Mucosa of gallbladder (tissue), 1 donor: ENCODE measurements at places on chromosomes 12 and 14. TPM values are rescaled to one million over a fixed set of nuclear protein-coding genes. Genes with fewer than 3 reads are reported as not detected.
A peak's percentile ranks its signal among the peaks of the same experiment; 100 is the strongest.

DNA sequence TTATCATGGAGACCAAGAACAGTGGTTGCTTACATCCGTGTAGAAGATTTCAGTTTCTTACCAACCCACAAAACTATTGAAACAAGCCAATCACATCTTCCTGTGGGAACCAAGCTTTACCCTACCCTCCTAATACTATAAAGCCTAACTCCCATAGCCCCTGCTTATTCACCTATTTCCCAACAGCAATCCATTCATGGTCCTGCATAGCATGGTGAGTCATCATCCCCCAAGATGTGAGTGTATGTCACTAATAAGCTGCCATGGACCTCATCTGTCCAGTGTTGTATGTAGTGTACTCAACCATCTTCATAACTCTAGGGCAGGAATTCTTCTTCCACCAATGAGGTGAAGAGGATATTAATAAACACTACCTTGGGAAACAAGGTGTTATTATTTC lies 1620.4 kb upstream of the FLRT2 start:
- DNase-seq, result no peak

- DNase-seq, result peak; percentile 26
Measured at GRCh38 chr14:39005044-39005880, 97.8 kb downstream of the SEC23A start.

DNA sequence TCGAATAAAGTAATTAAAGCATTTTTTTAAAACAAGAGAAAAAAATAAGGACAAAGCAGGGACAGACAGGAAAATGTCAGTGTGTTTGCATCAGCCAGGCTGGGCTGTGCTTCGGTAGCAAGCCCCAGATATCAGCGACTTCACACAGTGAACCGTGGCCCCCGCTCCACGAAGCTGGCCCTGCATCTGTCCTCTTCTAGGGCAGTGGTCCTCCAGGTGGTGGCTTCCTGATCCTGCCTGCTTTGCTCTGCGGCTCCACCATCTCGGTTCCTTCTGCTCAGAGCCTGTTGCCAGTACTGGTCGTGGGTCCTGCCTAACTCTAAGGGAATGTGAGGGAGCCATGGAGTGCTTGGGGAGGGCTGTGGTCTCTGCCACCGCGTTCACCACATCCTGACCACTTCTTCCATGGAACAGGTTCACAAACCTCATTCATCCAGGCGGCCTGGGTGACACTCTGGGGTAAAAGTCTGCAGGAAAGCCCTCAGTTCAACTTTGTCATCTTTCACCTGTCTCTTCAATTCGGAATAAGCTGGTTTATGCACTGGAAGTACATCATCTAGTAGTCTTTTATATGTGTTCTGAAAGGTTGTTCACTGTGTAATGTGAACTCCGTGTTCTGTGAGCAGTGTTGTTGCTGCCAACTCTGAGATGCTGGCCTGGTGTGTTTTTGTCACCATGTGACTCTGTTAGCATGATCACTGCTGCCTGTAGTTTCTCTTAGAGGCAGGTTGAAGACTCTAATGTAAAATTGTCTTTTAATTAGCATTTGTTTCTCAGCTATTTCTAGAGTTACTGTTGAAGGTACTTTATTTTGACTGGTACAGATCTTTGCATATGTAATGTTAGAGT lies 47.9 kb downstream of the ANKRD9 start:
- DNase-seq, result no peak

DNA sequence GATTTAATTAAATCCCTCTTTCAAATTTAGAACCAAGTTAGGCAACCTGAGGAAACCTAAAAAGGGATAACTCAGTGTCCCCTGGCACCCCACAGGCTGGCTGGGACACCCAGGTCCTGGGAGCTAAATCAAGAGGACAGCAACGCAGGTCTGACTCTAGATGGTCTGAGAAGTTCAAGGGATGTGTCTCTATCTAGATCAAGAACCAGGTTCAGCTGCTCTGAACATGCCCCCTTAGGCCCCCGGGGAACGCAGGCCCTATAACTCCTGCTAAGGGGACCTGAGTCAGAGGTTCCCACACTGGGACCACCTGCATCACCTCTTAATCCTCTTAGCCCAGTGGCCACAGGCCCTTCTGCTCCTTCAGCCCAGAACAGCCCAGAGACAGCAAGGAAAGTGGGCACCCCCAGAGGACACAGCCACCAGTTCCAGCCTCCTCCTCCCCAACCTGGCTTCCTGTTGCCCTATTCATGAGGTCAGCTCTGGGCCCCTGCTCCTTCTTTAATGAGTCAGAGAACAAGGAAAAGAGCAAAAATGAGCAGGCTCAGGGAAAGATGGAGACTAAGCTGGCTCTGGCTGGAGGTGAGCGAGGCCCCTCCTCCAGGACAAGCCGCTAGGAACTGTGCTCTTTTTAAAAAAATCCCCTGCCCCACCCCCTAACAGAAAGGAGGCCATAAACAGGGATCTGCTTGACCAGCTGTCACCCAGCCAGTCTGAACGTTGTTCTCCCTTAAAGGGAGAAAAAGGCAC lies 10.8 kb downstream of the PITPNM2 start:
- DNase-seq, result no peak

DNA sequence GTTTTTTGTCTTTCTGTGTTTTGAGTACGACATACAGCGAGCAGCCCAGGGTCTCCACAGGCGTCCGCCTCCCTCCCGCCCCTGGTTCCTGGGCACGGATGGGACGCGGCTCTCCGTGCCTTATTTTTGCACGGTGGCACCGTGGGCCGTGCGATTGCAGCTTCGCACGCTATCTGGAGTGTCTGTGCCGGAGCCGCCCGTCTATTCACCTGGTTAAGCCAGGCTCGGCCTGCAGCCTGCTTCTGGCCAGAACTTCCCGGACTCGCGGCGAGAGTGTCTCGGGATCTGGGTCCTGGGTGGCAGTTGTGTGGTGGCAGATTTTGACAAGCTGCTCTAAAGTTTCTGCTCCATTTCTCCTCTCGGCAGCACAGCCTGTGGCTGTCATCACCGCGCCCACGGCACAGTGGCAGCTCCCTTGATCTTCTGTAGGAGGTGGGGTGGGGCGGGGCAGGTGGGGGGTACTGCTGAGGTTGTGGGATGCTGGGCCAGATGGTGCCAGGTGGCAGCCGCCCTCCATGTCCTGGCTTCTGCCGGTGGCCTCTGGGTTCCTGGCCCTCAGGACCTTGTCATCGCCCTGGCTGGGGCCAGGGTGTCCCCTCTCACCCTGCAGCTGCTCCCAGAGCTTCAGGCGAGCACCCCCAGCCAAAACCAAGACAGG lies 2.9 kb downstream of the MMP17 start:
- DNase-seq, result no peak

The RESF1 gene
- total RNA-seq, result 66.1 TPM

The RFX4 gene
- 0.26 TPM for total RNA-seq
